Cardiac fibroblast (primary cell): ENCODE measurements at places on chromosomes 5 and 9.
A peak's percentile ranks its signal among the peaks of the same experiment; 100 is the strongest.

GRCh38 chr5:133643365-133643764 is 31.0 kb upstream of the FSTL4 start:
- no peak for DNase-seq

GRCh38 chr5:121681229-121681855 is 170.3 kb upstream of the FTMT start:
- no peak for DNase-seq

GRCh38 chr9:87537625-87538024 is 40.0 kb downstream of the DAPK1 start:
- DNase-seq = no peak

DNA sequence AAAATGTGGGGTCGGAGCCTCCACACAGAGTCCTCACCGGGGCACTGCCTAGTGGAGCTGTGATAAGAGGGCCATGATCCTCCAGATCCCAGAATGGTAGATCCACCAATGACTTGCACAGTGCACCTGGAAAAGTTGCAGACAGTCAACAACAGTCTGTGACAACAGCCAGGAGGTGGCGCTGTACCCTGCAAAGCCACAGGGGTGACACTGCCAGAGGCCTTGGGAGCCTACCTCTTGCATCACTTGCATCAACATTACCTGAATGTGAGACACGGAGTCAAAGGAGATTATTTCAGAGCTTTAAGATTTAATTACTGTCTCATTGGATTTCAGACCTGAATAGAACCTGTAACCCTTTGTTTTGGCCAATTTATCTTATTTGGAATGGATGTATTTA is 614.1 kb upstream of the CDH9 start:
- no peak for DNase-seq

DNA sequence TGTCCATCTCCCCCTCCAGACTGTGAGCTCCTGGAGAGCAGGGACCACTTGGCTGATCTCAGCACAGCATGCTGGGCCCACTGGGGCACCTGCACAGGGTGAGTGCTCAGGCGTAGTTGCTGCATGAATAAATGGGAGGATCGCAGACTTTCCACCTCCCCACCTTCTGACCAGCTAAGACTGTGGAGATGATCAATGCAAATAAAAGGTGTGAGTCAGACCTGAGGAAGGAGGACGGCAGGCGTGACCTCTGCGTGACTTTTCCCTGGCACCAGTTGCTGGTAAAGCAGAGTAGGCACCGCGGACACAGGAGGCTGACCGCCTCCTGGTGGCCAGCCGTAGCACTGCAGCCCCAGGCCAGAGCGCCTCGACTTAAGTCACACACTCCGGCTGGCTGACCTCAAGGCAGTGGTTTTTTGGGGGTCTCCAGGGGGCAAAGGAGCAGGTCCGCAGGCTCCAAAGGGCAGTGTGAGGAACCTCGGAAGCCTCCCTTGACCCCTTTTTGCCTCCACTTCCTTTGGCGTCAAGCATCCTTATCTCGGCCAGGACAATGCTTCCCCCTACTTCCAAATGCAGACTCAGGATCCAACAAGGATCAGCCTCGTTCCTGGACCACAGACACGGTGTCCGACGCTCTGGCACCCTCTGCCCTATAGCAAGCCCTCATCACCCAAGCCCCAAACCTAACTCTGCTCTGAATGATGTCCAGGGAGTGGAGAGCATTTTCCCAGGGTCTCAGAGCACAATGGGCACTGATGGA is 12.7 kb upstream of the TDRD7 start:
- DNase-seq = peak; percentile 81

DNA sequence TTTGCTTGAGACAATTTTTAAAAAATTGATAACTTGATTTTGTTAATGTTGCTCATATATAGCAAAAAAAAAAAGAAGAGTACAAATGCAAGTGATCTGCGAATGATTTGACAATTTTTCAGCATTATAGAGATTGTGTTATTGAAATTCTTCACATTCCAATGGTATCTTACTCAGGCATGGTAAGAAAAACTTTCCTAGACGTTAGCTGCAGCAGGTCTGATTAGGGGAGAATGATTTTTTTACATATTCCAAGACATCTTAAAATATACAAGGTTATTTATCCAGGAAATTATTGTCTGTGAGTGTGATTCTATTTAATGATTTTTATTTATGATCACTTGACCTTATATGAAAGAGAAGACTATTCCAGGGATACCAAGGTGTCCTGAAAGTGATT is 361.9 kb downstream of the MAT2B start:
- peak; percentile 62 for DNase-seq

GRCh38 chr5:31537851-31538250 is 5.8 kb downstream of the C5orf22 start:
- peak; percentile 29 for DNase-seq

- DNase-seq = no peak
Measured at GRCh38 chr5:25033658-25034057, 388.9 kb upstream of the CDH10 start.

GRCh38 chr5:129082225-129083136 is 12.1 kb upstream of the ISOC1 start:
- no peak for DNase-seq

DNA sequence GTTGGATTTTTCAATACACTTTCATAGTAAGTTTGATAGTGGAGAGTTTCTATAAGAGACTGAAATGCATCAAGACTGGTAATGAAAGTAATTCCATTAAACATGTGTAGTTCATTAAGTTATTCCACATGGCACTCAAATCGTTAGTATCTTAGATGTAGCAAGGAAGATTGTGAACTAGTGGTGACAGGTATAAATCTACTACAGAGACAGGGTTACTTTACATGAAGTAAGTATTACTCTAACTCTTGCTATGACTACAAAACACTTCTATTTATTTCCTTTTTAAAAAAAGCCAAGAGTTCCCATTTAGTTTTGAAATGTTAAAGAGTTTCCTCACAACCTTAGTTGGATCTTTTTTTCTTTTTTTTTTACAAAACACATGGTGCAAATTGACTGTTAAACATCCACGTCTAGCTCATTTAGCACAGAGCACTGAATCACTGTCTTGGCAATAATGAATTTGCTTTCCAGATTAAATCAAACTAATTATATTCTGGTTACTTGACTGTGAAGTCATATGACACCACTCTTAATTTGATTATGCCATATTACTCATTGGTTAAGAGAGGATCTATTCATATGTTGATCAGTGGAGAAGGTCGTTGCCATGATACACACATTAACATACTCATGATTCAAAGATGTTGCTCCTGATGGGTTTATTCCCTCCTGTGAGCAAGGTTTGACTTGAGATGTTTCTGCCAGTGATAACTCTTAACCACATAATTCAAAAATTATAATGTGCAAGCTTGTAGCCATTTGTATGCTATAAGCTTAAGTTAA is 644.8 kb downstream of the EFNA5 start:
- DNase-seq = no peak

DNA sequence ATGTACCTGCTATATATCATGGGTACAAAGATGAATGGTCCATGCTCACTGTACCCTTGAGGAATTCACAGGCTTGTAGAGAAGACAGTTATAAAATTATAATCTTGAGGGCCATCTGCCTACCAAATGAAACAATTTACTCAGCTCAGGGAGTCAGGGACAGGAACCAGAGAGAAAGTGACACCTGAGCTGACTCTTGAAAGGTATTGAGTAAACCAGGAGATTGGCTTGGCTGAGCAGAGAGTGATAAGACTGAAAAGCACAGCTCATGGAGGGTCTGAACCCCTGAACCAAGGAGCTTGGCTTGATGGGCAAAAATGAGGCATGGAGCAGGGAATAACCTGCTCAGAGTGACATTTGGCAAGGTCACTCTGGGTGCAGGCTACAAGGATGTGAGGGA is 147.3 kb downstream of the FAM114A2 start:
- DNase-seq = no peak

DNA sequence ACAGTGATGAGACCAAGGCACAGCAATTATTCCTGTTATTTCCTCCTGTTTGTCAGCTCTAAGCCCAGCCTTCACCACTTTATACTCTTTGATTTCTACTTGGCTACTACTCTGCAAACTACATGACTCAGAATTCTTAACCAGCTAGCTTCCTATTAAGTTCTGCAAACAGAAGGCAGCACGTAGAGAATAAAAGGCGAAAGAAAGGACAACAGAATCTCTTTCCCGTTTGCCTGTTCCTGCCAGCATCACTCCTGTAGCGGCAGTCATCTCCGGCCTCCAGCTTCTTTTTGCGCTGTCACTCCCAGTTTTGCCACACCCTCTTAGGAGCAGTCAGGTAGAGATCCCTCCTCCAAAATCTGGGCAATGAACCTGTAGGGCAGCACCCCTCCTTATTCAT is 29.9 kb downstream of the DPYSL3 start:
- DNase-seq = peak; percentile 68
